GM12891 (cell line): ENCODE measurements at places on chromosomes 13 and 19.

DNA sequence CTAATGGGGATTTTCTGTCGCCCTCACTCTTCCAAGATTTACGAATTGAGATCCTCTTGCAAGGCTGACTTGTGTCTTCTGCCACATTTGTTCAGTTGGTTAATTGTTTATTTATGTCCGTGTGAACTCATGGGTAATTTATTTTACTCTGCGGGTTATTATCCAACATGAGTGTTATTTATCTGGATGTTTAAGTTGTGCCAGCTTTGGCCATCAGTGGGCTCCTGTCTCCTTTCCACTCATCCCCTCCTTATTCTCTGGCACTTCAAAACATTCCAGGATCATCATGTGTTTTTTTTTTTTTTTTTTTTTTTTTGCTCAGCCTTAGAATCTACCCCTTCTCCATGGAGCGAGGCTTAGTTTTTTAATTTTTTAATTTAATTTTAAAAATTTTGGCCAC lies 19.0 kb downstream of the ACP7 start:
- no peak for DNase-seq

- DNase-seq = no peak
These were observed 9.7 kb upstream of the GPR18 start for GRCh38 chr13:99267927-99268326.

- DNase-seq = peak; percentile 29
These were observed 14.6 kb upstream of the C13orf42 start for GRCh38 chr13:51125495-51126226.

DNA sequence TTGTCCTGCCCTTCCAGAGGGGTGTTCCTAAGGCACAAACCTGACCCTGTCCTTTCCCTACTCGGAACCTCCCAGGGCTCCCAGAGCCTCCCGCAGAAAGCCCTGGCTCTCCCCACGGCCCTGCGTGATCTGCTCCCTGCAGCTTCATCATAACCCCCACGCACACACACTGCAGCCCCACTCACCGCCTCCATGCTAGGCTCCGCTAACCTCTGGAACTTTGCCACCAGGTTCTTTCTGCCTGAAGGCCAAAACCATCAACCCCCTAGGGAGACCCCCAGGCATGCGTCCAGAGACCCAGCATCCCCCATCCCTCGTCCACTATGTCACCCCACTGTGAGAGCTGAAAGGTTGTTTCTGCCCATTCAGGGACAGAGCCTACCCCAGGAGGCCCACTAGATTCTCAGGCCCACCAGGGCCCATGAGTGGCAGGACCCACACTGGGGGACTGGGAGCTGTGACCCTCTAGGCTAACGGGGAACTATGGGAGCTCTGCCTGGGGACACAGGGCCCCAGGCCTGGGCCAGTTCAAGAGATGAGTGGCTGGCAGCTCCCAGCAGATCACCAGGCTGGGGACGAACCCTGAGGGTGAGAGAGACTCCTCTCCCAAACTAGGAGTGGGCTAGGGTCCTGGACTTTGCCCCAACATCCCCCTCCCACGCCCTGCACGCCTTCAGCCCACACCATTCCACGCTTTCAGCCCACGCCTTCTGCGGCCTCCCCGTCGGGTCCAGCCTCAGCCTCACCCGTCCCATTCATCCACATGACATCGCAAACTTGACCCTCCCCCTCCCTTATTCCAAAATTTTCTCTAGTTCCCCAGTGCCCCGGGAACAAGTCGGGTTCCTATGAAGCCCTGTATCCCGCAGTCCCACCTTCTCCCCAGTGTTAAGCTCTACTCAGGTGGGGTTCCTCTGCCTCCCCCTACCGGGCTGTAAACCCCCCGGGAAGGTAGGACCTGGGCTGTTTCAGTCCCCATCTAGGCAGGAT lies 33.2 kb upstream of the PNMA8B start:
- no peak for DNase-seq

GRCh38 chr19:32289566-32290210 lies 55.7 kb upstream of the ZNF507 start:
- no peak for DNase-seq

DNA sequence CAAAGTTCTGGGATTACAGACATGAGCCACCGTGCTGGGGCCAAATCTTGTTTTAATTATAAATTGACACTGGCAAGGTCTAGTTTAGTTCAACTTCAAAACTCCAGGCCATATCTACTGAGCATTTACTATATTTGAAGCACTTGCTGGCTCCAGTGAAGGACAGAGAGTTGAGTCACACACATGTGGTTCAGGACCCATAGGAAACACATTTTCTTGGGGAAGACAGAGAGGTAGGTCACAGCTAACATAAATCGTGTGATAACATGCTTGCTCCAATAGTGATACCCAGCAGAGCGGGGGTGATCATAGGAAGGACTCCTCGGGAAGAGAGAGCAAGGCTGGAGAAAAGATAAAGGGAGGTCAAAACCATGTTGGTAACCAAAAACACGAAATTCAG lies 170.6 kb upstream of the TSC22D1 start:
- no peak for DNase-seq

DNA sequence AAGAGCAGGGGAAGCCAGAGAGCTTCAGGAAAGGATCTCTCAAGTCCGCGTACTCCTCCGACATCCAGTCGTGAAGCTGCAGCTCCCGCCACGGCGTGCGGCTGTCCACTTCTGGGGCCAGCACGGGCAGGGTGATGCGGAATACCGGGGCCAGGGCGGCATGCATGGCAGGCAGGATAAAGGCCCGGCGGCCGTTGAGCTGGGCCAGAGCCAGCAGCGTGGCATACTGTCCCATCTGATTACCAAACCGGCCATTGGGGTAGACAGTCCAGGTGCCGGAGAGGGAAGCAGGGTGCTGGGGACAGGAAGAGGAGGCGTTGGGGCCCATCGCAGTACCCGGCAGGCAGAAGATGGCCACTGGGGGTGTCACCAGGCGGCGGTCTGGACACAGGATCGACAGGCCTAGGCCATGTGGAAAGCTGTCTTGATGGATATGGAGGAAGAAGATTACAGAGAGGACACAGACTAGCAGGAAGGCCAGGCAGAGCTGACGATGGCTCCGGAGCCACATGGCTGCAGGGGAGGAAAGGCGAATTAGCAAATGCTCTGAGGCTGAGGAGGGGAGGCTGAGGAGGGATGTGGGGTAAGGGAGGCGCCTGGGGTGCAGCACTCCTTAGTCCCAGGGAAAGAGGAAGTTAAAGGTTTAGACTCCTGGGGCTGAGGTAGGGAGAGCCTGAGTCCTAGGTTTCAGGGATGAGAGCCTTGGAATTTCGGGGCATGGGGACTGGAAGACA lies 1.5 kb downstream of the FUT1 start:
- no peak for DNase-seq

GRCh38 chr13:112001571-112001970 lies 65.4 kb upstream of the SOX1 start:
- no peak for DNase-seq

DNA sequence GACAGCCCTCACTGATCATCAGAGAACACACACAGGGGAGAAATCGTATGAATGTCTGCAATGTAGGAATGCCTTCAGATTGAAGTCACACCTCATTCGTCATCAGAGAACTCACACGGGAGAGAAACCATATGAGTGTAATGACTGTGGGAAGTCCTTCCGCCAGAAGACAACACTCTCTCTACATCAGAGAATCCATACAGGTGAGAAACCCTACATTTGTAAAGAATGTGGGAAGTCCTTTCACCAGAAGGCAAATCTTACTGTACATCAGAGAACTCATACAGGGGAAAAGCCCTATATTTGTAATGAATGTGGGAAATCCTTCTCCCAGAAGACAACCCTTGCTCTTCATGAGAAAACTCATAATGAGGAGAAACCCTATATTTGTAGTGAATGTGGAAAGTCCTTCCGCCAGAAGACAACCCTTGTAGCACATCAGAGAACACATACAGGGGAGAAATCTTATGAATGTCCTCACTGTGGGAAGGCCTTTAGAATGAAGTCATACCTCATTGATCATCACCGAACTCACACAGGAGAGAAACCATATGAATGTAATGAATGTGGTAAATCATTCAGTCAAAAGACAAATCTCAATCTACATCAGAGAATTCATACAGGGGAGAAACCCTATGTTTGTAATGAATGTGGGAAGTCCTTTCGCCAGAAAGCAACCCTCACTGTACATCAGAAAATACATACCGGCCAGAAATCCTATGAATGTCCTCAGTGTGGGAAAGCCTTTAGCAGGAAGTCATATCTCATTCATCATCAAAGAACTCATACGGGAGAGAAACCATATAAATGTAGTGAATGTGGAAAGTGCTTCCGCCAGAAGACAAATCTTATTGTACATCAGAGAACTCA lies 32.5 kb downstream of the ZNF567 start:
- DNase-seq = no peak

- DNase-seq = no peak
These were observed 184.1 kb downstream of the DIAPH3 start for GRCh38 chr13:59979589-59979988.

DNA sequence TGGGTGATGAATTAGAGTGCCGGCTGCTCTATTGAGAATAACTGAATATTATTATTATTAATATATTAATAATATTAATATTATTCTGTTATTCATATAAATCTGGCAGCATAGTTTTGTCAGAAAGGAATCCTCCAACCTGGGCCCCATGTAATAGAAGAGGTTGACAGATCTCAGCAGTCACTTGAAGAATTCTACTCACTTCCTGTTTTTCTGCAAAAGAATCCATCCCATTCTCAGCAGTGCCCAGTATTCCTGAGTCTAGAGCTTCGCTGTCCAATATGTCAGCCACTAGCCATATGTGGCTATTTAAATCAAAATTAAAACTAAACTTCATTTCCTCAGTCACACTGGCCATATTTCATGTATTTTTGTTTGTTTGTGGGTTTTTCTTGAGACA lies 72.4 kb upstream of the USPL1 start:
- DNase-seq = no peak

DNA sequence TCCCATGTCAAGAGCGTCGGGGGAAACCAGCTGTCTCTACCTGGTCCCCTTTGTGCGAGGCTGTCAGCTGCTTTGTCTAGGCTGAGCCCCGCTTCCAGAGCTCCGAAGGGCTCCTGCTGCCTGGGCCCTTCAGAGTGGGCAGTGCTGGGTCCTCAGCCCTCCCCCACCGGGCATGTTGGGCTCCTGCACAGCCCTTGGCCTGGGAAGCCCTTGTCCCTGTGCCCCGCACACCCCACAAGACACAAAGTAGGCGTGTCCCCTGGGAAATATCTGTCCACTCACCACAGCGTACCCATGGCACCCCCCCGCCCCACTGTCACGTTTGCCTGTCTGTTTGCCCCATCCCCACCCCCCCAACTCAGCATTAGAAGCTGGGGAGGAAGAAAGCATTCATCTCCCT lies 39.6 kb upstream of the RANBP3 start:
- no peak for DNase-seq

DNA sequence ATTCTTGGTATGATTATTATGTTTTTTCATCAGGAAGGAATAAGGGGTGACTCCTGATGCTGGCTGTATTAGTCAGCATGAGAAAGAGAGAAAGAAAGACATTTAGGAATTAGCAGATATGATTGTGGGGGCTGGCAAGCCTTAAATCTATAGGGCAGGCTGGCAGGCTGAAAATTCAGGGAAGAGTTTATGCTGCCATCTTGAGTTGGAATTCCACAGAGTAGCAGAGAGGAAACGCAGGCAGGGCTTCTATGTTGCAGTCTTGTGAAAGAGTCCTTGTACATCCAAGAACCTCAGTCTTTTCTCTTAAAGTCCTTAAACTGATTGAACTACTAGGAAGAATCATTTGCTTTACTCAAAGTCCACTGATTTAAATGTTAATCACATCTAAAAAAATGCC lies 262.7 kb upstream of the SLC10A2 start:
- DNase-seq = no peak

- no peak for DNase-seq
These were observed 1381.0 kb upstream of the MIR17HG start for GRCh38 chr13:89966524-89966923.

- no peak for DNase-seq
These were observed 17.5 kb downstream of the KANK2 start for GRCh38 chr19:11179716-11180297.

DNA sequence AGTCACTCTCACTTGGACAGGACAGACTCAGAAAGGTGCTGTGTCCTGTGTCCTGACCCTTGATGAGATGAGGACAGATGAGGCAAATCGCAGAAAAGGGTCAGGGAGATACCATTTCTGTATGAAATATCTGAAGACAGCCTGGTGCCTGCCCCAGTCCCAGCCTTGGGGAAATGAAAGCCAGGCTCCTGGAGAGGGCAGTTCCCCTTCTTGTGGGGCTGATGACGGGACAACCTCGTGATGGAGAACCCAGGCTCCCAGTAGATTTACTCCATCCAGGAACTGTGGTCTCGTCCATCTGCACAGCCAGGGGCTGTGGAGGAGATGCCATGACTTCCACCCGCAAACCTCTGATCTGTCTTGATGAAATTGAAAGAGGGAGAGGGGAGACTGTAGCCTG lies 13.8 kb downstream of the LILRB1 start:
- DNase-seq = no peak

DNA sequence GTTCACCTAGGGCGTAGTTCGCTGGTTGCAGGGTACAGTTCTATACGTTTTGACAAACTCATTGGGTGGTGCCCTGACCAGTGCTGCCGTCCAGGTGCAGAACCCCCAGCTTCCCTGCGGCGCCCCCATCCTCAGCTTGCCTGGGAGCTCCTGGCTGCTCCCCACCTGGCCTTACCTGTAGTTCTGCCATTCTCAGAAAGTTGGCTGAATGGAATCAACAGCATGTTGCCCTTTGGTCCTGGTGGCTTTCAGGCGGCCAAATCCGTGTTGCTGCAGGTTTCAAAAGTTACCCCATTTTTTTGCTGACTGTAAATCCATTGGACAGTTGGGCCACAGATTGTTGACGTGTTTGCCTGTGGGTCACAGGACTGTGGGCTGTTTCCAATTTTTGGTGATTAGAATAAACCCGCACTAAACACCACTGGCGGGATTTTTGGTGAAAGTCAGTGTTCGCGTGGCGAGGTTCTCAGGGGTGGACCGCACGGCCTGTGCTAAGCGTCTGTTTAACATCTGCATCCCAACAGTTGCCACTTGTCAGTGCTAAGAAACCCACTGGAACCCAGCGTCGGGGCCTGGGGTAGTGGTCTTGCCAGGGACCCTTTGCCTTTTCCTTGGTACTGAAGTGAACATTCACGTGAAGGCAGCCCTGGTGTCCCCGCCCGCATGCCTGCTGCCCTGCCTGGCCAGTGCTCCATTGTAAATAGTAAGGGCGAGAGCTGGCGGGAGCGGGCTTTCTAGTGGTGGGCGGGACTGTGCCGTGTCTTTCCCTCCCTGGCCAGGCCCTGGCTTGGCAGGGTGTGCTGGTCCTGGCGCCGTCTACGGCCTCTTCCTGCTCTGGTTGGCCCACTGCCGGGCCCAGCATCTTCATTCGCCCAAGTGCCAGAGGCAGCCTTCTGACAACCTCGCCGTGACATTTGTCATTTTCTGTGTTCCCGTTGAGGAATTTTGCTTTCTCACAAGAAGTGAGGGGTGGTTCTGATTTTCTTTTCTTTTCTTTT lies 3.3 kb downstream of the DOT1L start:
- no peak for DNase-seq

- DNase-seq = no peak
These were observed 136.5 kb downstream of the RNF17 start for GRCh38 chr13:24900507-24900906.

- DNase-seq = no peak
These were observed 444.8 kb downstream of the LIG4 start for GRCh38 chr13:107770541-107770940.

- no peak for DNase-seq
These were observed 112.1 kb downstream of the RAB20 start for GRCh38 chr13:110449219-110450015.
